CD4-positive, alpha-beta memory T cell (primary cell): ENCODE measurements at places on chromosomes 12 and 14. TPM values are rescaled to one million over a fixed set of nuclear protein-coding genes. Genes with fewer than 3 reads are reported as not detected.

- H3K4me3 ChIP-seq = no peak overlapping the region
- H3K27me3 ChIP-seq = no peaks in the 10 kb centered on the region
- no peak for DNase-seq
- peaks cover 59% of the 10 kb centered on the region for H3K4me1 ChIP-seq
- H3K36me3 ChIP-seq = no peaks in the 10 kb centered on the region
- H3K27ac ChIP-seq = no peak overlapping the region
Observed at GRCh38 chr14:67668559-67668958, 5.9 kb downstream of the VTI1B start.

The POU6F1 gene
- 71.9 TPM for total RNA-seq

GRCh38 chr14:22820731-22821130 is 5.5 kb upstream of the SLC7A7 start:
- H3K36me3 ChIP-seq = no peaks in the 10 kb centered on the region
- H3K27ac ChIP-seq = no peak overlapping the region
- no peak for DNase-seq
- peaks cover 7% of the 10 kb centered on the region for H3K4me1 ChIP-seq
- H3K27me3 ChIP-seq = no peaks in the 10 kb centered on the region

The CPNE6 gene
- total RNA-seq = not detected

DNA sequence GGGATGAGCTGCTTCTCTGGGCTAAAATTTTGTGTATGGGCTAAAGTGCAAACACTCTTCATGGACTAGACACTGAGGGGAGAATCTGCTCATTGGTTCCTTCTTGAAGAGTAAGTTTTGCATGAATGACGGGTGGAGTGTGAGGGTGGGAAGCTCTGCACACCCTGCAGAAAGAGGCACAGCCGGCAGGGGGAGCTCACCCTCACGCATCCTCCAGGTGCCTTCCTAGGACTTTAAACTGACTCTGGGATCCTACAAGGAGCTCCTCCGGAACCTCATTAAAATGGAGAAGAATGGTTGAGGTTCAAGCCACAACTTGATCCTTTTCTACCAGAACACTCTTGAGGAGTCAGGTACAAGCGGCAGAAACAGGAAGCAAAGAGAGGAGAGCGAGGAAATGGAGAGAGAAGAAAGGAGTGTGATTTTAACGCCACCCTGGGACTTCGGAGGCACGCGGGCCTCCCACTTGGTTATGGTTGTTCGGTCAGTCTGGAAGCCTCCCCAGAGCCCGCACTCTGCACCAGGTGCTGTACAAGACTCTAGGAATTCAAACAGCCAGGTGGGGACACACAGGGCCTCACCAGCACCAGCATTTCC is 87.5 kb downstream of the SETD3 start:
- H3K36me3 ChIP-seq = peaks cover 5% of the 10 kb centered on the region
- no peak for DNase-seq
- H3K4me1 ChIP-seq = peaks cover 5% of the 10 kb centered on the region

GRCh38 chr12:2862876-2863275 is 6.0 kb upstream of the TEX52 start:
- no peaks in the 10 kb centered on the region for H3K4me1 ChIP-seq
- H3K27ac ChIP-seq = no peak overlapping the region
- no peak for DNase-seq
- H3K4me3 ChIP-seq = no peak overlapping the region
- no peaks in the 10 kb centered on the region for H3K36me3 ChIP-seq
- no peaks in the 10 kb centered on the region for H3K27me3 ChIP-seq

GRCh38 chr14:94342334-94342934 is 19.3 kb upstream of the SERPINA6 start:
- H3K27me3 ChIP-seq = no peaks in the 10 kb centered on the region
- H3K4me3 ChIP-seq = no peak overlapping the region
- H3K27ac ChIP-seq = no peak overlapping the region
- peaks cover 18% of the 10 kb centered on the region for H3K4me1 ChIP-seq
- no peaks in the 10 kb centered on the region for H3K36me3 ChIP-seq

DNA sequence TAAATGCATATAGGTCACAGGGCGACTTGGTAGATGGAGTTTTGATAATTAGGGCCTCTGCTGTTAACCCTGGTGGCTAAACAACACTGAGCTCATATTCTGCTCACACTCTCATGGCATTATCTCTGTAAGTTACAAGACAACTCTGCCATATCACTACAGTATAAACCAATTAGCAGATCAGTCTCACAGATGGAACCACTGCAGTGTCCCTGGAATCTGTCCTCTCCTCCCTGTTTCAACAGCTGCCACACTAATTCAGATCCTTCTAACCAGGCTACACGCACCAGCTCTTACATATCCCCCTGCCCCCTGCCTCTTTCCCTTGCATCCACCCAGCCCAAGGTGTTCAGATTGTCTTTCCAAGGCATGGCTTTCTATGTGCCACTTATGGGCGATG is 161.0 kb upstream of the RMST start:
- no peak overlapping the region for H3K27ac ChIP-seq
- H3K27me3 ChIP-seq = no peaks in the 10 kb centered on the region
- no peak overlapping the region for H3K4me3 ChIP-seq
- no peaks in the 10 kb centered on the region for H3K4me1 ChIP-seq
- H3K36me3 ChIP-seq = no peaks in the 10 kb centered on the region

GRCh38 chr12:19000836-19001235 is 128.7 kb upstream of the PLEKHA5 start:
- H3K4me1 ChIP-seq = no peaks in the 10 kb centered on the region
- H3K27me3 ChIP-seq = no peaks in the 10 kb centered on the region
- H3K36me3 ChIP-seq = no peaks in the 10 kb centered on the region
- H3K4me3 ChIP-seq = no peak overlapping the region

GRCh38 chr12:6302621-6303020 is 7.9 kb upstream of the PLEKHG6 start:
- no peaks in the 10 kb centered on the region for H3K4me1 ChIP-seq
- H3K4me3 ChIP-seq = no peak overlapping the region
- H3K27ac ChIP-seq = no peak overlapping the region
- no peaks in the 10 kb centered on the region for H3K27me3 ChIP-seq
- H3K36me3 ChIP-seq = no peaks in the 10 kb centered on the region

DNA sequence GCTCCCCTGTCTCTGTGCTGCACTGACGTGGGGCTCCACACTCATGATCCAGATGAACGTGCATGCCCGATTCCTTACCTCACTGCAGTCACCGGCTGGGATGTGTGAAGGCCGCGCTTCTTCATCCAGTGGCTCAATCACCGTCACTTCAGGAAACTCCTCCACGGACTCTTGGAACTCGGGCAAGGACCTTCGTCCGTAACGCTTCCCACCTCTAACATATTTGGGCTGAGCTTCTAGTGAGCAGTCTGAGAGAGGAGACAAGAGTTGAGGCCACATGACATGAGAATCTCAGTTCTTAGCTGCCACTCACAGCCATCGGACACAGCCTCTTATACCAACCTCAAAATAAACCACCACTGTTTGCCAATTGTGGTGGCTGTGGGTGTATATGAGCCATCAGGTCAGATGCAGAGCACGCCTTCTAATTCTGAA is 38.3 kb downstream of the NIN start:
- no peak for DNase-seq
- H3K27me3 ChIP-seq = no peaks in the 10 kb centered on the region

DNA sequence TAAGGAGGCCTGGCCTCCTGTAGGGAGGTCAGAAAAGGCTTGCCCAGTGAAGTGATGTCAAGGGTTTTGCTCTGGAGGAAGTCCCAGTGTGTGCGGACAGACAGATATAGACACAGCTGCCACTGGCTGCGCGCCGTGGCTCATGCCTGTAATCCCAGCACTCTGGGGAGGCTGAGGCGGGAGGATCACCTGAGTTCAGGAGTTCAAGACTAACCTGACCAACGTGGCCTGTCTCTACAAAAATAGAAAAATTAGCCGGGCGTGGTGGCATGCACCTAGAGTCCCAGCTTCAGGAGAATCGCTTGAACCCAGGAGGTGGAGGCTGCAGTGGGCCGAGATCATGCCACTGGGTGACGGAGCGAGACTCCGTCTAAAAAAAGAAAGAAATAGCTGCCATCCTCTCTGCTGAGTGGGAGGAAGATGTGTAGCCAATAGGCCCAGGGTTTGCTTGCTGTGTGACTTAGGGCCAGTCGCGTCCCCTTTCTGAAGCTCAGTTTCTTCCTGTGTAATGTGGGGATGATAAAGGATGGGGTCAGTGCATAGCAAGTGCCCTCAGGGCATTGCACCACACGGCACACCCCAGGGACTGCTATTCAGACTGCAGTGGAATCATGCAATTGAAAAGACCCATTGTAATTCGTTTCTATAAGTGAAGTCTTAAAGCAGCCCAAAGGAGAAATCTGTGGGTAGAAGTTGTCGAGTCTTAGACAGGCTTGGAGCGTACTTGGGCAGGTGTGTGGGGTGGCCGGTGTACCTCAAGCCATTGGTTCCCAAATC is 18.7 kb upstream of the MLEC start:
- no peaks in the 10 kb centered on the region for H3K27me3 ChIP-seq
- no peak overlapping the region for H3K4me3 ChIP-seq
- no peaks in the 10 kb centered on the region for H3K4me1 ChIP-seq
- DNase-seq = no peak
- H3K27ac ChIP-seq = no peak overlapping the region

- no peaks in the 10 kb centered on the region for H3K27me3 ChIP-seq
- H3K4me1 ChIP-seq = peaks cover 10% of the 10 kb centered on the region
- no peak overlapping the region for H3K27ac ChIP-seq
- H3K4me3 ChIP-seq = no peak overlapping the region
- no peaks in the 10 kb centered on the region for H3K36me3 ChIP-seq
Observed at GRCh38 chr14:101602466-101602840, 41.2 kb downstream of the DIO3 start.

DNA sequence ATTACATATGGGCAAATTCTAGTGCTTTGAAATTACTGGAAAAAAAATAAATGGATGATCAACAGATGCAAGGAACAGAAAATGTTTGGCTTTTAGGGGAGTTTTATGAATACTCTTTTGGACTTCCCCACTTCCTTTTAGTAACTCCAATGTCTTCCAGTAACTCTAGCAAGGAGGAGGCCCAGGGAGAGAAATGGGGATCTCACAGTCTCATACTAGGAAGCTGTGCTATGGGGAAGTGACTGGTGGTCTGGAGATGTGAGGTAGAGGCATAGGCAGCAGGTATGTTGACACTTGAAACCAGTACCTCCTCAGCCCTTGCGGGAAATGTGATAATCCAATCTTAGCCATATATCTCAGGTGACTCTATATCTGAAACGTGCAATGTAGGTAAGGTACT is 68.1 kb downstream of the CRADD start:
- H3K27ac ChIP-seq = no peak overlapping the region
- H3K36me3 ChIP-seq = no peaks in the 10 kb centered on the region
- H3K4me3 ChIP-seq = no peak overlapping the region
- no peaks in the 10 kb centered on the region for H3K27me3 ChIP-seq
- no peak for DNase-seq

- H3K4me3 ChIP-seq = no peak overlapping the region
- peak overlapping the region; percentile 88 for H3K27ac ChIP-seq
- H3K27me3 ChIP-seq = no peaks in the 10 kb centered on the region
- peak; percentile 70 for DNase-seq
Observed at GRCh38 chr12:12481631-12482030, 81.0 kb downstream of the DUSP16 start.

GRCh38 chr14:68279777-68280233 is 460.2 kb downstream of the RAD51B start:
- no peaks in the 10 kb centered on the region for H3K36me3 ChIP-seq
- H3K27me3 ChIP-seq = no peaks in the 10 kb centered on the region
- no peak overlapping the region for H3K27ac ChIP-seq
- no peak for DNase-seq
- H3K4me3 ChIP-seq = no peak overlapping the region

The KRT3 gene
- not detected for total RNA-seq

- no peaks in the 10 kb centered on the region for H3K27me3 ChIP-seq
- H3K4me1 ChIP-seq = peaks cover 38% of the 10 kb centered on the region
- no peak overlapping the region for H3K27ac ChIP-seq
- no peaks in the 10 kb centered on the region for H3K36me3 ChIP-seq
- DNase-seq = no peak
Observed at GRCh38 chr12:47838286-47838931, 18.7 kb upstream of the HDAC7 start.

GRCh38 chr12:89880690-89881350 is 172.2 kb upstream of the ATP2B1 start:
- peak overlapping the region; percentile 33 for H3K4me3 ChIP-seq
- no peaks in the 10 kb centered on the region for H3K36me3 ChIP-seq
- H3K27ac ChIP-seq = peak overlapping the region; percentile 62
- peaks cover 65% of the 10 kb centered on the region for H3K4me1 ChIP-seq

DNA sequence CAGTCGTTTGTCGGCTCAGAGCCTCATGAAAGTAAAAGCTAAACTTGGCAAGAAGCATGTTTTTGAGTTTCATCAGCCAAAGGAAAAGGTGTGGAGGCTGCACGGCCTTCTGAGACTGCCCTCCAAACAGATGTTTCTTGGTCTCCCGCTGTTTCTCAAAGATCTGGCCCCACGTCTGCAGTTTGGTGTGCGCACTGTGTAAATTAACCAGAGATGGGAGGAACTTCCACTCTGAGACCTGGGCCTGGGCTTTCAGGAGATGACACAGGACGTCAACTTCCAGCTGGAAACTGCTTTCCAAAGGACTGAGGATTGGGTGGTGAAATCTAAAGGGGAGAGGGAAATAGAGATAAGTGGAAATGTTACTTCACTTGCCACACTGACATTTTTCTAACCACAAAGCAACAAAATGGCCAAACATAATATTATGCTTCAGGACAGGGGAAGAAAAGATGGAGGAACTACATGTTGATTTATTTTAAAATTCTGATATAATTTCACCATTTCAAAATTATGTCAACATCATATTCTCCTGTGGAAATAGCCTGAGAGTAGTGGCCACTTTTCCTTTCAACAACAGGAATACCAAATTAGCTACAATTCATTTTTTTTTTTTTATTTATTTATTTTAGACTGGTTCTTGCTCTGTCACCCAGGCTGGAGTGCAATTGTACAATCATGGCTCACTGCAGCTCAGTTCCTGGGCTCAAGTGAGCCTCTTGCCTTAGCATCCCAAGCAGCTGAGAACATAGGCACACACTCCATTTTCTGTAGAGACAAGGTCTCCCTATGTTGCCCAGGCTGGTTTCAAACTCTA is 27.6 kb downstream of the KICS2 start:
- H3K27ac ChIP-seq = no peak overlapping the region
- no peak overlapping the region for H3K4me3 ChIP-seq
- H3K36me3 ChIP-seq = peaks cover 4% of the 10 kb centered on the region
- H3K27me3 ChIP-seq = no peaks in the 10 kb centered on the region

The TAS2R30 gene
- total RNA-seq = 2.9 TPM

GRCh38 chr12:18383203-18383602 is 121.9 kb downstream of the PIK3C2G start:
- H3K36me3 ChIP-seq = no peaks in the 10 kb centered on the region
- DNase-seq = no peak
- H3K27me3 ChIP-seq = no peaks in the 10 kb centered on the region
- no peaks in the 10 kb centered on the region for H3K4me1 ChIP-seq
- no peak overlapping the region for H3K4me3 ChIP-seq

DNA sequence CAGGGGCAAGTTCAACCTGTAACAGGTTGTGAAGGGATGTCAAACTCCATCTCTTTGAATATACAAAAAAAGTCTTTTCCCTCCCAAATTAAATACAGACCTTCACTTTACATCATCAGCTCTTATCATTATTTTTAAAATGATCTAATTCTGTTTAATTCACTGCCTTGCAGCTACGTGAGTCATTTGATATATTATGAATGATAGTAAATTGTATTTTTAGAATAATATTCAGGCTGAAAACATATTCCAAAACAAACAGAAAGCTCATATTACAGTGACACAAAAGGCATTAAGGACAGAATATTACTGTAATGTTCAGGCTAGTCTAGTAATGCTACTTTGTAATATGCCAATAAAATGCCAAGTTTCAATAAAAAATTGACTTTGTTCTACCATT is 53.3 kb downstream of the BCAT1 start:
- no peaks in the 10 kb centered on the region for H3K36me3 ChIP-seq
- no peak overlapping the region for H3K4me3 ChIP-seq
- H3K27ac ChIP-seq = no peak overlapping the region
- no peak for DNase-seq

- no peak overlapping the region for H3K4me3 ChIP-seq
- peak; percentile 65 for DNase-seq
- no peaks in the 10 kb centered on the region for H3K4me1 ChIP-seq
- H3K27ac ChIP-seq = no peak overlapping the region
- H3K27me3 ChIP-seq = no peaks in the 10 kb centered on the region
- peaks cover 6% of the 10 kb centered on the region for H3K36me3 ChIP-seq
Observed at GRCh38 chr12:4353785-4354208, 25.7 kb downstream of the FGF23 start.
